ENCODE measurements at places on chromosomes 12 and 14.

- DNase-seq, result peak; percentile 68
Observed at GRCh38 chr12:6825398-6826124, 2.6 kb upstream of the P3H3 start.

DNA sequence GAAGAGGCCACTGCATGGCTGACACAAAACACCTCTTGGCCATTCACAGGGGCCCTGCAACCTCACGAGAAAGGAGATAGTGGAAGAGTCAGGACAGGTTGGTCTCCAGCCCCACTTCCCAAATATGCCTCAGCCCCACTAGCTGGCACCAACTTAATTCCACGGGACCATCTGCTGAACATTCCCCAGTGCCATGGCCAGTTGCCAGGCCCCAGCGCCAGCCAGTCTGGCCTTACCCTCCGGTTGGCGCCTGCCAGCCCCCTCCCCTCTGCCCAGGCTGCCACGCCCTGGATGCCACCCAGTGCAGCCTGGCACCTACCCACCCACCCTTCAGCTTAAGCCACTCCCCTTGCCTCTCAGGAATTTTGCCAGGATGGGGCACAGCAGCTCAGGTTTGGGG lies 21.2 kb upstream of the HSPB8 start:
- DNase-seq, result peak; percentile 89

DNA sequence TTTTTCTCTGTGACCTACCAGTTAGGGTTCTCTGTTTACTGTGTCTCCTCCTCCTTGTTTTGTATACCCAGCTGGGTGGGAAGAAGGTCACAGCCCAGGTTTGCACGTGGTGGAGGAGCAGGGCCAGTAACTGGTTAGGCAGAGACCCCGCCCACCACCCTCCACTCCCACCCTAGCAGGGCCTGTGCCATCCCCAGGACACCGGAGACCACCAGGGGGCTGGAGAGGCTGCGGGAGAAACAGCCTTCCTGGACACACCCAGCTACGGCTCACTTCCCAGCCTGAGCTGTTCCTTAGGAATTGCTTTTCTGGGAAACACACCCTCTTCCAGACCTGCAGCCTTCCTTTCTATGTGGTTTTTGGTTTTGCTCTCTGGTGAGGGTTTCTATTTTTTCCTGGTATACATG lies 21.1 kb downstream of the BDKRB2 start:
- DNase-seq, result no peak

GRCh38 chr14:33693237-33693636 lies 257.6 kb downstream of the EGLN3 start:
- no peak for DNase-seq

- no peak for DNase-seq
Observed at GRCh38 chr12:120851444-120851843, 52.7 kb downstream of the SPPL3 start.

GRCh38 chr14:91385224-91385623 lies 32.4 kb downstream of the CCDC88C start:
- DNase-seq, result no peak

DNA sequence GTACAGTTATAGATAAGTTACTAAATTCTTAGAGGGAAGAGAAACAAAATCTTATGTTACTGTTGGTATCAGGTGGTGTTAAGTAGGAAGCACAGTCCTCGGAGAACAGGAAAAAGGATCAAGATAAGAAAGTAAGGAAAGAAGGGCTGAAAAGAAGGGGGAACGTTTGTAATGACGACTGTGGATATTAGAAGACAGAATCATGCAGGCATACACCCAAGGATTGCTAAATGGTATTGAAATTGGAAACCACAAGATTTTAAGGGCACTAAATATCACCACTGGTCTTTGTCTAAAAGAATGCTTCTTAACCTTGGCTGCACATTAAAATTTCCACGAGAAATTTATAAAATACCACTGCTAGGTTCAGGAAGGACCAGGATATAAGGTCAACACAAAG lies 34.1 kb upstream of the ERGIC2 start:
- DNase-seq, result no peak

DNA sequence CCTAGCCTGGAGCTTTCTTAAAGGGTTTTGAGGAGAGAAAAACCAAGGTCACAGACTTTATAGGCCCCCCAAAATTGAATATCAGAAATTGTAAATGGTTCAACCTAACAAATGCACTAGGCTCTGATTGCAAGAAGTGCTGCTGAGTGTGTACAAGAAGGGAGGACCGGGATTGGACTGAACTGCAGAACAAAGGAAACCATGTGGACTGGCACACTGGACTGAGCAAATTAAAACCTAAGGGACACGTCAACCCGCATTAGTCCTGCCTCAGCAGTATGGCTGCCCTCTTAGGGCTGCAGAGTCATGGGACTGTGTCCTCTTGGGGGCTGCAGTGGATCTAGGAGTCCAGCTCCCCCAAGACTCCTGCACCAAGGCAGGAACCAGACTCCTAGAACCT lies 842 bp upstream of the CISTR start:
- no peak for DNase-seq

GRCh38 chr12:53045696-53046045 lies 4.2 kb upstream of the TNS2 start:
- no peak for DNase-seq

- no peak for DNase-seq
Observed at GRCh38 chr14:93185349-93185720, 218 bp downstream of the LYSET start.

GRCh38 chr12:7351177-7351576 lies 47.3 kb downstream of the ACSM4 start:
- DNase-seq, result no peak

- DNase-seq, result no peak
Observed at GRCh38 chr14:106843951-106844483, 1317.6 kb downstream of the TMEM121 start.

DNA sequence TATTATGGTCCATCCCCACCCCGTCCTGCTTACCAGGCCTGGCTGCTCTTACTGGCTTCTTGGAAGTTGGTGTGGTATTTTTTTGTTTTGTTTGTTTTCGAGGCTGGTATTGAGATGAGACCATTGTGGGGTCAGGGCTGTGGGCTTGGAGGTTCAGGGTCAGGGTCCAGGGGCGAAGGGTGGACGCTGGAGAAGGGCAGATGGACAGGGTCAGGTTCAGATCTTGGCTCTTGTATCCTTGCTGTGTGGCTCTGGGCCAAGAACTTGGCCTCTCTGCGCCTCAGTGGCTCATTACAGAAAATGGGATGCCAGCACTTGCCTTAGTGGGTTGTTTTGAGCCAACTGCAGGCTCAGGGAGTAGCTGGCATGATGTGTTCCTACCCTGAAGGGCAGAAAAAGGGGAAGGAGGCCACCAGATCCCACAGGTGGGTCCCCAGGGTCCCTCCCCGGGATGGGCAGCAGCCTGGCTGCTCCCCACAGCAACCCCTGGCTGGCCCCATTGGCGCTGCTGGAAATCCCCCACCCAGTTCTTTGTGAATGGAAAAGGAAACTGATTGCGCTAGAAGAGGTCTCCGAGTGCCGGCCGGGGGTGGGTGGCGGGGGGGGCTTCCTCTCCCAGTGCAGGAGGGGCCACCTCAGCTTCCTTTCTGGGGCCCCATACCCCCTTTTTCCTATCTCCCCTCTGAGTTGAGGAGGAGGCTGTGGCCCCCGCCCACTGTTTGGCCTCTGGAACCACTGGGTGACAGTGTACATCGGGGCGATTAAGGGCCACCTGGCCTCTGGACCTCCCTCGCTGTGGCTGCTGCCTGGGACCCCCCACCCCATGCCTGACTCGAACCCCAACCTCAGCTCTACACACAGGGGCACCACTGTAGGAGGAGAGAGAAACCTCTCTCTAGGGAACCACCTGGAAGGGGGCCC lies 25.0 kb downstream of the SH2B3 start:
- no peak for DNase-seq

DNA sequence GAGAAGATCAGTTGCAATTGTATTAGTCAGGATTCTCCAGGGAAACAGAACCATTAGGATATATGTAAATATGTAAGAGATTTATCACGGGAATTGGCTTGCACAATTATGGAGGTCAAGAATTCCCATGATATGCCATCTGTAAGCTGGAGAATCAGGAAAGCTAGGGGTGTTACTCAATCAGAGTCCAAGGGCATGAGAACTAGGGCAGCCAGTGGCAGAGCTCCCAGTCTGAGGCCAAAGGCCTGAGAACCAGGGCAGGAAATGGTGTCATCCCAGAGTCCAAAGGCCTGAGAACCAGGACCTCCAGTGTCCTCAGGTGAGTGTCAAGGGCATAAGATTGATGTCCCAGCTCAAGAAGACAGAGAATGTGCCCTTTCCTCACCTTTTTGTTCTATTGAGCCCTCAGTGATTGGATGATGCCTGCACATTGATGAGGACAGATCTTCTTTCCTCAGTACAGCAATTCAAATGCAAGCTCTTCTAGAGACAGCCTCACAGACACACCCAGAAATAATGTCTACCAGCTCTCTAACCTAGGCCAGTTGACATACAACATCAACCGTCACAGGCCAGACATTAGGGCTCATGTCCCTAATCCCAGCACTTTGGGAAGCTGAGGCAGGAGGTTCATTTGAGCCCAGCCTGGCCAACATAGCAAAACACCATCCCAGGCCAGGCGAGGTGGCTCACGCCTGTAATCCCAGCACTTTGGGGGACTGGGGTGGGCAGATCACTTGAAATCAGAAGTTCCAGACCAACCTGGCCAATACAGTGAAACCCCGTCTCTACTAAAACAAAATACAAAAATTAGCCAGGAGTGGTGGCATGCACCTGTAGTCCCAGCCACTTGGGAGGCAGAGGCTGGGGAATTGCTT lies 34.9 kb upstream of the ZNF740 start:
- no peak for DNase-seq

- DNase-seq, result no peak
Observed at GRCh38 chr12:54033980-54034784, 1.3 kb downstream of the HOXC5 start.

DNA sequence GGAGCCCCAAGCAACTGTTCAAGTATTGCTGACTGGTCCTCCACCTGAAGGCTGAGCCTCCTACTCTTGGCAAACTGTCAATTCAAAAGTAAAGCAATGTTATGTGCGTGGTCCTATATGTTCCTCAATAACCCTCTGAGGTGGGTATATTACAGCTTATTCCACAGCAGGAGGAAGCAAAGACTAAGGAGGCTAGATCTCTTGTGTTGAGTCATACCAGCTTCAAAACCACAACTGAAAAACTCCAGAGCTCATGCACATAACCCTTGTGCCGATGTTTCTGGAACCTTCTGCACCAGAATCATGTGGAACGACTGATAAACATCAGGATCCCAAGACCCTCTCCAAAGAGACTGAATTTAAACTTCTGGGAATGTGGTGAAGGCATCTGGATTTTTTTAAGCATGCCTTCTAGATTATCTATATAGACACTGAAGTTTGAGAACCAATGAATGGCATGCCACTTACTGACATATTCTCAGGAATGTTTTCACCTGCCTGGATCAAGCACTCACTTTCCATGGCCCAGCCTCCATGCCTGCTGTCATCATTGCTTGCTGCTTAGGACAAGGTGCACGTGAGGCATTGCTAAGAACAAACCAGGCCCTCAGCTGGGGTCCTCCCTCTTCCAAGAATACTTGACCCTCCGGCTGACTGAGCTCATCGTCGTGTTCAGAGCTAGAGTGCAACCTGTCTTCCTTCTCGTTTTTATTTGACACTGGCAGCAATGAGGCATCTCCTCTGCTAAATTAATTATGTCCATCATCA lies 194.7 kb downstream of the BCL11B start:
- no peak for DNase-seq

DNA sequence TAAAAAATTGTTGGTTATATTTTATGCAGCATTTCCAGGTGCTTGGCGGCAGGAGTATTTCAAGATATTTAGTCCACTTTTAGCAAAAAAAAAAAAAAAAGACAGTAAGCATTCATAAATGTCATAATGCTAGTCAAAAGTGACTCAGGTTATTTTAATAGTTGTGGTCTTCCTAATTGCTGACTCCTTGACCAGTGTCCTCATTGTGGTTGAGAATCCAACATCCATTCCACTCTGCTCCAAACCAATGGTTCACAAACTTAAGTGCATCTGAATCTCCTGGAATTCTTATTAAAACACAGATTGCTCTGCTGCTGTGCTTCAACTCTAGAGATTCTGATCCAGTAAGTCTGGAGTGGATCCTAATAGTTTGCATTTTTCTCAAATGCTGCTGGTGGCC lies 71.4 kb downstream of the AKAP6 start:
- no peak for DNase-seq

DNA sequence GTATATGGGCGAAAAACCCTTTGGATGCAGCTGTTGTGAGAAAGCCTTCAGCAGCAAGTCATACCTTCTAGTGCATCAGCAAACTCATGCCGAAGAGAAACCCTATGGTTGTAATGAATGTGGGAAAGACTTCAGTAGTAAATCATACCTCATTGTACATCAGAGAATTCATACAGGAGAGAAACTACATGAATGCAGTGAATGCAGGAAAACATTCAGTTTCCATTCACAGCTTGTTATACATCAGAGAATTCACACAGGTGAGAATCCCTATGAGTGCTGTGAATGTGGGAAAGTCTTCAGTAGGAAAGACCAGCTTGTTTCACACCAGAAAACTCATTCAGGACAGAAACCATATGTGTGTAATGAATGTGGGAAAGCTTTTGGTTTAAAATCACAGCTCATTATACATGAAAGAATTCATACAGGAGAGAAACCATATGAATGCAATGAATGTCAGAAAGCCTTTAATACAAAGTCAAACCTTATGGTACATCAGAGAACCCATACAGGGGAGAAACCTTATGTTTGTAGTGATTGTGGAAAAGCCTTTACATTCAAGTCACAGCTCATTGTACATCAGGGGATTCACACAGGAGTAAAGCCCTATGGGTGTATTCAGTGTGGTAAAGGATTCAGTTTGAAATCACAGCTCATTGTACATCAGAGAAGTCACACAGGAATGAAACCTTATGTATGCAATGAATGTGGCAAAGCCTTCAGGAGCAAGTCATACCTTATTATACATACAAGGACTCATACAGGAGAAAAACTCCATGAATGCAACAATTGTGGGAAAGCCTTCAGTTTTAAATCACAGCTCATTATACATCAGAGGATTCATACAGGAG lies 21.4 kb downstream of the ZNF268 start:
- DNase-seq, result no peak

GRCh38 chr14:61188978-61189808 lies 91.9 kb downstream of the TMEM30B start:
- DNase-seq, result no peak

- DNase-seq, result peak; percentile 66
Observed at GRCh38 chr14:69152902-69153151, at the start of gene DCAF5. Gene DCAF5 (minus strand): TSS chr14:69153119. CDS start chr14:69152978, 141 bp downstream.

GRCh38 chr14:105974902-105975301 lies 448.5 kb downstream of the TMEM121 start:
- no peak for DNase-seq

- no peak for DNase-seq
Observed at GRCh38 chr14:94062344-94062940, 18.6 kb downstream of the DDX24 start.

- no peak for DNase-seq
Observed at GRCh38 chr14:39203659-39204606, 28.9 kb downstream of the PNN start.

DNA sequence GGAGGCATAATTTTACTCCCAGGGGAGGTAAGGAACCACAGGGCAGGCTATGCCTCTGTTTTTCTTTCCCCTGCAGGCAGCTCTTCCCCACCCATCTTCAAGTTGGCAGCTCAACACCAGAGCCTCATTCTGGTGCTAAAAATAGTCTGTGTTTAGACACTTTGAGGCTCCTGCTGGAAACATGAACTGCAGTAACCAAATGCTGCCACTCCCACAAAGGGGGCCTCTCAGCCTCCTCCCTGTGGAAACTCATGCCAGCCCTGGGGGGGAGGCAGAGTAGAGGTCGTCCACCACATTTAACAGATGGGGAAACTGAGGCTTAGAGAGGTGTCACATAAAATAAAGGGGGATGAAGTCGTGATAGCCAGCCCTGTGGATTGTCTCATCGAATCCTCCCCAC lies 61.4 kb downstream of the WSCD2 start:
- DNase-seq, result peak; percentile 33

Data from NCI-H446 treated with DMSO at 0.1 percent for 48 hours (cell line).